CD4-positive, alpha-beta memory T cell (primary cell): ENCODE measurements at places on chromosomes 2 and 18. TPM values are rescaled to one million over a fixed set of nuclear protein-coding genes. Genes with fewer than 3 reads are reported as not detected.

Gene IL18RAP
- 6.5 TPM for total RNA-seq

Gene GGCX
- total RNA-seq: 28.5 TPM

Gene DLX2
- total RNA-seq: not detected

Gene AQP4
- total RNA-seq: not detected

Gene MOGAT1
- total RNA-seq: not detected

Gene RAB6C
- total RNA-seq: not detected

DNA sequence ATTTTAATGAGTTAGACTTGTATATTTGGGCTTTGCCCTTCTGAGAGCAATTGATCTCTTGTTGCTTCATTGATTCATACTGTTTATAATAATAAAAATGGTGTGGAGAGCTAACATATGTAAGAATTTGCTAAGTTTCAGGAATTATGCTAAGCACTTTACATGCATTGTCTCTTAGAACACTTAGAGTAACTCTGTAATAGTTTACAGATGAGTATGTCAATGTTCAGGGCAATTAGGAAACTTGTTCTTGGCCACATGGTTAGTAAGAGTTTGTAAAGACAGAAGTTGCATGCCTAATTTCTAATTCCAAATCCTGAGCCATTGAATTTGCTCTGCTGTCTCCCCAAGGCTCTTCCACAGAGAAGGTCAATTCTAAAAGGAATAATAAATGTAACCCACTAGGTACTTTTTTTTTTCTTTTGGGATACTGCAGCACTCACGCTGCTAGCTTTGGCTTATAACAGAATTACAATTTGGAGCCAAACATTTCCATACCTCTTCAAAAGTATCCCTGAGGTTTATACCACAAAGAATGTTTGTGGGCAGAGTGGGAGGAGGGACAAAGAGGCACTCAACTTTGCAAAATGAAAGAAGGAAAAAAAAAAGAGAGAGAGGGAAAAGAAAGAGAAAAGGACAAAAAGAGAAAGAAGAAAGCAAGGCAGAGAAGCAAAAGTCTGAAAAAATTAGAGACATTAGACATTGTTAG lies 232.4 kb downstream of the CALCRL start:
- no peak for DNase-seq

DNA sequence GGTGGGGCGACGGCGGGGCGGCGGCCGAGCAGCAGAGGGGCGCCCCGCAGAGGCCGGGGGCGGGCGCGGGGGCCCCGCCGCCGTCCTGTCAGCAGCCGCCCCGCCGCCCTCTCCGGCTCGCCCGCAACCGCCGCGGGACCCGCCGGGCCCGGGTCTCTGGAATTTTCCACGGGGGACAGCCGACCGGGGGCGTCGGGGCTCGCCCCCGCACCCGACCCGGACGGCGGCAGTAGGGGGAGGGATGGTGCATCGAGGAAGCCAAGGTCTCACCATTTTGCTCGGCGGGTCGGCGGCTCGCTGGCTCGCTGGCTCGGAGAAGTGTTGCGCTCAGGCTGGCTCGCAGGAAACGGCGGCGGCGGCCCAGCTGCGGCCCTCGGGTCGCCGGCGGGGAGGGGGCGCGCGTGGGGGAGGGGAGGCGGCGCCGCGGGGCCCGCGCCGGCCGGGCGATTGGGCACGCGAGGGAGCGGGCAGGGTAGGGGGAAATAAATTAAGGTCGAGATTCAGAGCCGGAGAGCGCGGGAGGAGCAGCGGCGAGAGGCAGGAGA lies 405 bp downstream of the PPP3R1 start:
- DNase-seq: peak; percentile 49

DNA sequence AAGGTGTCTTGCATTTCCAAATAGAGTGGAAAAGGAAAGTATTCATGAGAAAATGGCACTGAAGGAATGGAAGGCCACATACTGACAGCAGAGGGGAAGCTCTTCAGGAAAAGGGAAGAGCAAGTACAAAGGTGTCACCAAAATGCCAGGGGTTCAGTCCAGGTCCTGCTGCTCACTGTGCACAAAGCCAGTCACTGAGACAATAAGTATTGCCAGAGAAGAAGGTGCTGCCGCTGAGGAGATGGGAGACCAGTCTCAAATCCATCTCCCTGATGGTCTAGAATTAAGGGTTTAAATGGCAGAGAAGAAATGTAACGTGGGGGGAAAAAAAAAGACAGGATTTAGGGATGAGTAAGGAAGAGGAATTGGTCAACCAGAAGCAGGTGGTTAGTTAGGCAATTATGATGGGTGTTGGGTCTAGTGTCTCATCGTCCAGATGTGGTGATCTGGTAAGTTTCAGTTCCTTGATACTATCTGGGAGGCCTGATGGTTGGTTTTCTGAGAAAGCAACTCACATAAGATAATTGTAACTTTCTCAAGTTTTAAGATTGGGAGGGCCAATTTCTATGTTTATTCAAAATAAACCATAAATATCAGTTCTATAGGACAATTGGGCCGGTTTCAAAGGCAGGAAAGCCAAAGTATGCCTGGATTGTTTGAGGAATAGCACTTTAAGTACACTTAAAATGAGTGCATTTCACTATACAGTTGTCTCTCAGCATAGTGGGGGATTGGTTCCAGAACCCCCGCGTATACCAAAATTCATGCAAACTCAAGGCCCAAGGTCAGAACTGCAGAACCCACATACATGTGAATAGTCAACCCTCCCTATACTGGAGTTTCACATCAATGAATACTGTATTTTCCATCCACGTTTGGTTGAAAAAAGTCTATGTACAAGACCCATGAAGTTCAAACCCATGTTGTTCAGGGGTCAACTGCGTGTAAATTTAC lies 109.1 kb upstream of the DNAJC10 start:
- no peak for DNase-seq

DNA sequence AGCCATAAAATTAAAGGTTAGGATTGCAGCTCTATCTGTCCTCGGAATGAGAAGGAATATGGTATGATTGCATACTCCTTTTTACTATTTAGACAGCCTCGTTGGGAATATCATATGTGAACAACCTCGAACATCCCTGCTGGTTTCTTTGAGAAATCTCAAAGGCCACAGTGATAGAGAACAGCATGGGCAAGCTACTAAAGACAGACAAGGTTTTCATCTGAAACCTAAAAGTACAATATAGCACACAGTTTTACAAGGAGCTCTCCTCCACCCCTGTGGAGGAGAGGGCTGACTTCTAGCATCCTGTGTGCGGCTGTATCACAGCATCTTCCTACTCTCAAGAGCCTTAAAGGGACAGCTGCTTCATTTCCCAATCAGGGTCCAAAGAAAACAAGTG lies 104.3 kb downstream of the VWC2L start:
- DNase-seq: no peak

- no peak for DNase-seq
Measured at GRCh38 chr2:235051436-235052260, 99.8 kb downstream of the SH3BP4 start.

GRCh38 chr18:45722899-45723298 lies 1.1 kb upstream of the SLC14A1 start:
- peak; percentile 57 for DNase-seq

DNA sequence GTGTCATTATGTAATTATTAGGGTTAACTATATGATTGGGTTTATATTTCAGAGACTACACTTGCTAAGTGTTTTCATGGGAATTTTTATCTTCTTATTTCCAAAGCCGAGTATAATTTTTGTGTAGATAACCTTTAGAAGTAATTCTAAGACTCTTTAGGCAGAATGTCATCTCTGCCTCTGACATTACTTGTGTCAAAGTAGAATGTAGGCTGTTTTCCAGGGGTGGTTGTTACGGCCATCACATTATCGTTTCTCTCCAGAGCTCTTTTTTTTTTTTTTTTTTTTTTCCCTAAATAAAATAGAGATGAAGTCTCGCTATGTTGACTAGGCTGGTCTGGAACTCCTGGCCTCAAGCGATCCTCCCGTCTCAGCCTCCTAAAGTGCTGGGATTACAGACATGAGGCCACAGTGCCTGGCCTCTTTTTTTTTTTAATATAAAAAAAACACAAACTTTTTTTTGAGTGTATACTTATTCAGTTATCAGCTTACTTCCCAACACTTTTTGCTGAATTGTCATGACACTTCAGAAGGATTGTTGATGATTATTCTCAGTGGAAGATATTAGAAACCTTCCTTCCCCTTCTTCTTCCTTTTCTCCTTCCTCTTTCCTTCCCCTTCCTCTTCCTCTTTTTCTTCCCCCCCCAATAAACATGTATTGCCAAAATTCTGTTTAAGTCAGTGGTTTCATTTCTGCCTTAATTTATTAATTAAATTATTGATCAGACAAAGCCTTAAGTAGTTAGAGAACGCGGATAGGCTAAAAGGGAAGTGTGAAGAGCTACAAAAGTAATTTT lies 2.3 kb downstream of the PIKFYVE start:
- no peak for DNase-seq

DNA sequence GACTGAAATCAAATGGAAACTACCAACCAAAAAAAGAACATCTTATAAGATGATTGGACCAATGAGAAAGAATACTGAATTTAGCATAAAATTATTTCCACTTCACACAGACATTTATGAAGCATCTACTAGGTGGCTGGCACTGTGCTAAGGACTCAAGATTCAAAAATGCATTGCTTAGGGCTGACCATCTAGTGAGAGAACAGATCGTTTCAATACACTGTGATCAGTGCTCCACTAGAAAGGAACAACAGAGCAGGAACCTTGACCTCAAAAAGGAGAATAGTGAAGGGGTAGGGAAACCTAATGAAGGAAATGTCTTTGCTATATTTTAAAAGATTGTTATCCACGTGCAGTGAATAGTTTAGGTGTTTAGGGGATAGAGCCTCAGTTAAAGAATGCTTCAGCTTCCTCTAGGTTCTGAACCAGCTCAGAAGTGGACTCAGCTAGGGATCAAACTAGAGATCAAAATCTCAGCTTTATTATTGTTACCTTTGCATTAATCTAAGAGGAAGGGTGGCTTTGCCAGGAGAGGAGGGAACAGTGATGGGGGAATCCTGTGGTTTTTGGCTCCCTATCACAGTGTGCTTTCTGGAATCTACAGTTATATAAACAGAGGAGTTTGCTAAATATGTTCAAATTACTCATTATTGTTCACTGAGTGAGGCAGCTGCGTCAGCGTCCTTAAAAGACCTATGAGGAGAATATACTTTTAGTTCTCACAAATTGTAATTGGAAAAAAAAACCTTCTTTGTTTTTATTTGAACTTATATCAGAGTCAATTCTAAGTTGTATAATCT lies 16.2 kb upstream of the BBS5 start:
- DNase-seq: no peak

- DNase-seq: no peak
Measured at GRCh38 chr2:174768557-174768956, 4.3 kb upstream of the CHRNA1 start.

DNA sequence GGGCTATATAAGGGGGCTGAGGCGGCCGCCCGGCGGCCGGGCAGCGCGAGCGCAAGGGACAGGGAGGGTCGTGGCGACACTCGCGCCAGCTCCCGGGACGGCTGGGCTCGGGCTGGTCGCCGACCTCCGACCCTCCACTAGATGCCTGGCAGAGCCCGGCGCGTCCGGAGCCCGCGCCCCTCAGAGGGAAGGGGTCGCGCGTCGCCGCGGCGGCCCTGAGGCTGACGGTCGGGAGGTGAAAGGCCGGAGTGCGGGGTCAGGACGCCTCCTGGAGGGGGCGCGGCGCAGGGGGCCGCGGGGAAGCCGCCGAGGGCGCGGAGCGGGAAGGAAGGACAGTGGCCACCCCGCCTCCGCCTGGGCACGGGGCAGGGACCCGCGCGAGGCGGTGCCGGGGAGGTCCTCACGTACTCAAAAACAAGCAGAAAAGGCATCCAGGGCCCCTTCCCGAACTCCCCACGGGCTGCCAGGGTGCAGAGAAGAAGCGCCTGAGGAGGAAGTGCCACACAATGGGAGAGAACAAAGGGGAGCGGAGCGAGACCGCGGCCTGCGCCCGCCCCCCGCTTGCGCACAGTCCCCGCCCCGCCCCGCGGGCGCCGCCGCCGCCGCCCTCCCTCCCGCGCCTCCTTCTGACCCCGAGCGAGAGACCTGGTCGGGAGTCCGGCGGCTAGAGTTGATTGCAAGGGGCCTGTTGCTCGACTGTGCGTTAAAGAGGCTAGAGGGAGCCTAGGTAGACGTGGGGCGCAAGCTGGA lies 776 bp upstream of the KLF7 start:
- peak; percentile 73 for DNase-seq

DNA sequence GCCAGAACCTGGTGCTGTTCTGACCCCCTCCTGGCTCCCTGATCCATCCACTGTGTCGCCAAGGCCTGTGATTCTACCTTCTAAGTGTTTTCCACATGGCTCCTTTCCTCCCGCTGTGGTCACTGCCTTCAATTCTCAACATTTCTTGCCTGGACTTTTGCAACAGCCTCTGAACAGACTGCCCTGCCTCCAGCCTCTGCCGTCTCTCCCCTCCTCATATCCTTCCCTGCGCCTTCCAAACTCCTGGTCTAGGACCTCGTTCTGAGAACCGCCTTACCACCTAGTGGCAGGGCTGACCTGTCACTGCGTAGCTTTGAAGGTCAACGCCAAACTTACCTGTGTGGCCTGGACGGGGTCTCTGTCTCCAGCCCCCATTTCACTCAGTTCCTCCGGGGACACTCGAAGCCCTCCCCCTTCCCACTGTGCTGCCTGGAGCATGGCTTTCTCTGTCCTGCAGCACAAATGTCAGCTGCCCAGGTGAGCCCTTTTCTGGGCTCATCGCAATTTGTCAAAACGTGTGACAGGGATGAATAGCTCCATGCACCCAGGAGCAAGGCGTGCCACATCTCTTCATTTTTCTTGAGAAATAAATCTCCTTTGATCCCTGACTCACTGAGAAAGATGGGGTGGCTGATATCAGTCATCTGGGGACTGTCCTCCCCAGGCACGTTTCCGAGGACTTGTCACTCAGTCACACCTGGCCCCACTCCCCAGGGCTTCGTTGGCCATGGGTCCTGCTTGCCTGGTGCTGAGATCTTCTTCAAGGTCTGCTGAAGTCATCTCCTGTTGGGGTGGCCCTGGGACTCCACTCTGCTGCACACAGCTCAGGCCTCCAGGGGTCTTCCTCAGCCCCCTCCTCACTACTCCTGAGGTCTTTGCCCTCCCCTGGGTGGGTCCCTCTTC lies 46.7 kb downstream of the LDLRAD4 start:
- no peak for DNase-seq

DNA sequence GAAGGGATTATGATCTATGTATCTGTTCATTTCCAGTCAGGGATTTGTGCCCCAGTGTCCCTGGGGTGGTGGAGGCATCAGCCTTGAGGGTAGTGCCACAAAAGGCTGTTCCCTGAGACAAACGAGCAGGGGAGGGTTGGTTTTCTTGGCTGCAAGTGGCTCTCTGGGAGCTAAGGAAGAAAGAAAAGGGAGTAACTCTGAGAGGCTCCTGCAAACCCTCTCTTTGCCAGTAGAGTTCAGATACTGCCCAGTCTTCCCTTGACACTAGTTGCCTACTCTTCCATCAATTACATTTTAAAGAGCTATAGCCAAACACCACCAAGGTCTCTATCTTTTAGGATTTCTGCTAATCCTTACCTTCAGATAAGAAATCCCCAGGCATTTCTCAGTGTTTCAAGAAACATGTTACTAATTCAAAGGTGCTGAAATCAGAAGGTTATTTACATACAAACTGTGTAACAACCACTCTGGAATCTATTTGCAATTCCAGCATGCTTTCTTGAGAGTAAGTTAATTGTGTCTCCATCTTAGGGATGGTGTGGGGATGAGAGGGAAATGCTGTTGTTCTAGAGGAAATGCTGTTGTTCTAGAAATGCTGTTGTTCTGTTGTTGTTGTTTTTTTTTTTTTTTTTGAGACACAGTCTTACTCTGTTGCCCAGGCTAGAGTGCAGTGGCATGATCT lies 18.7 kb upstream of the KCTD1 start:
- no peak for DNase-seq

GRCh38 chr2:238939521-238940403 lies 91.9 kb downstream of the TWIST2 start:
- DNase-seq: no peak
